ENCODE measurements at places on chromosomes 16 and 17.
A peak's percentile ranks its signal among the peaks of the same experiment; 100 is the strongest.

DNA sequence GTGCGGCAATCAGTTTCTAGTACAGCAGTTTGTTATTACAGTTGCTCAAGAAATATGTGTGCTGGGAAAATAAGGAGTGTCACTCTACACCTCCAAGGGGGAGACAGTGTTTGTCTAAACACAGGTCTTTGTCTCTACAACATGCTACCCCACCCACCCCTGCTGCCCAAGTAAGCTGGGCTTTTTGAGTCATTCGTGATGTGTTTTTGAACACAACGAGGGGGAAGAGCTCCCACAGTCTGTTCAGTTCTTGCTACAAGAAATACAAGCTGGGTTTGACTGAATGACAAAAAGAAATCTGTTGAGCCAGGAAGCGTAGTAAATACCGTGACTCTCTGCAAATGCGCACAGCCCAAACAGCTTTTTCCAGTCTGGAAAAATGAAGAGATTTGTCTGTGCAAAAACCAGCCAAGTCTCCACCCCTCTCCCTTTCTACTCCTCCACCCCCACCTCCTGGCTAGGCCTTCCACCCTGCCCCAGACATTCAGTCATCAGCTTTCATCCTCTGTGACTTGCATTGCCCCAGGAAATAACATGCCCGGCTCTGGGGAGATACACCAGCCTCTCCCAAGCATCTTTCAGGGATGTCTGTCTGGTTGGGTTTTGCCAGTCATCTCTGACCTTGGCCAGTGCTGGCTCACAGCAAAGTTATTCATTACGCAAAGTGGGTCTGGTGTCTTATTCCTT is 25.7 kb downstream of the CHD9 start:
- no peak for DNase-seq

- no peak for DNase-seq
Measured at GRCh38 chr17:35129973-35130351, 8.5 kb downstream of the FNDC8 start.

DNA sequence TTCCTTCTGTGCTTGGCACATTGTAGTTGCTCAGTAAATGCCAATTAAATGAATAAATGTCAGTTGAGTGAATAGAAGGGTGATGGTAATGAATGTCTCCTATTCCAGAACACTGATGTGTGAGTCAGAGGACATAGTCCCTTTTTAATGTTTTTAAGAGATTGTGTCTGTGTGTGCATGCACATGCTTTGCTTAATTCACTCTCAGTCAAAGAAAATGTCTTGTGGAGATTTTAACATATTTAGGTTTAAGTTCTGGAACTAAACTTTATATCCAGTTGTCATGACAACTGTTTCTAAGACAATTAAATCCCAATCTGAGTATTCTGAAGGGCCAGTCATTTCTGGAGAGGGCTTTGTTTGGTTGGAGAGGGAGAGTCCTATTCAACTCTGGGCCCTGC is 255.3 kb upstream of the CDH11 start:
- no peak for DNase-seq

DNA sequence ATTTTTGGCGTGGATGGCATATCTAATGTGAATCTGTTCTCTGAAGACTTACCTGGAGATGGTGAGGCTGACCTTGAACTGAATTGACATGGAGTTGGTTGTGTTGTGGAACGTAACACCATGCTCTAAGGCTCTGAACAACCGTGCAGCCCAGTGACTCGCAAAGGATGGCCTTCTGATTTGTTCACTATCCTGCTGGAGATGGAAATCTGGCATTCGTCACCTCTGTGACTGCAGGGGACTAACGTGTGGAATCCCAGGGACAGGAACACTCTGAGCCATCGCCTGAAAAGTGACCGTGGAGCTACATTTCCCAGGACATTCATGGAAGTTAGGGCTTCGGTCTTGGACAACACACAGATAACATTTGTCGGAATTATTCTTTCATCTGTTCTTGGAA is 61.1 kb downstream of the BANP start:
- DNase-seq: no peak

DNA sequence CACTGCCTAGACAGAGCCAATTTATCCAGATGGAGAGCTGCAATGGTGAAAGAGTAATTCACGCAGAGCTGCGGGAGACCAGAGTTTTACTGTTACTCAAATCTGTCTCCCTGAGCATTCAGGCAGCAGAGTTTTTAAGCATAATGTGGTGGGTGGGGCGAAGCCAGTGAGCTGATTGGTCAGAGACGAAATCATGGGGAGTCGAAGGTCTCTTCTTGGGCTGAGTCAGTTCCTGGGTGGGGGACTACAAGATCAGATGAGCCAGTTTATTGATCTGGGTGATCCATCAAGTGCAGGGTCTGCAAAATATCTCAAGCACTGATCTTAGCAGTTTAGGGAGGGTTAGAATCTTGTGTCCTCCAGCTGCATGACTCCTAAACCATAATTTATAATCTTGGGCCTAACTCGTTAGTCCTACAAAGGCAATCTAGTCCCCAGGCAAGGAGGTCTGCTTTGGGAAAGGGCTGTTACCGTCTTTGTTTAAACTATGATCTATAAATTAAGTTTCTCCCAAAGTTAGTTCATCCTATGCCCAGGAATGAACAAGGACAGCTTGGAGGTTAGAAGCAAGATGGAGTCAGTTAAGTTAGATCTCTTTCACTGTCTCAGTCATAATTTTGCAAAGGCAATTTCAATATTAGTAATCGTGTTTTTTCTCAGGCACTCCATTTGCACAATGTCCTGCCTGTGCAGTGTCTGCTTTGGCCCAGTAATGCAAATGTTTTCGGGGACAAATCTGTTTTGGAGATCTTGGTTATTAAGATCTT is 27.0 kb downstream of the PIGL start:
- DNase-seq: no peak

GRCh38 chr16:74736531-74737157 is 36.0 kb upstream of the MLKL start:
- DNase-seq: no peak

DNA sequence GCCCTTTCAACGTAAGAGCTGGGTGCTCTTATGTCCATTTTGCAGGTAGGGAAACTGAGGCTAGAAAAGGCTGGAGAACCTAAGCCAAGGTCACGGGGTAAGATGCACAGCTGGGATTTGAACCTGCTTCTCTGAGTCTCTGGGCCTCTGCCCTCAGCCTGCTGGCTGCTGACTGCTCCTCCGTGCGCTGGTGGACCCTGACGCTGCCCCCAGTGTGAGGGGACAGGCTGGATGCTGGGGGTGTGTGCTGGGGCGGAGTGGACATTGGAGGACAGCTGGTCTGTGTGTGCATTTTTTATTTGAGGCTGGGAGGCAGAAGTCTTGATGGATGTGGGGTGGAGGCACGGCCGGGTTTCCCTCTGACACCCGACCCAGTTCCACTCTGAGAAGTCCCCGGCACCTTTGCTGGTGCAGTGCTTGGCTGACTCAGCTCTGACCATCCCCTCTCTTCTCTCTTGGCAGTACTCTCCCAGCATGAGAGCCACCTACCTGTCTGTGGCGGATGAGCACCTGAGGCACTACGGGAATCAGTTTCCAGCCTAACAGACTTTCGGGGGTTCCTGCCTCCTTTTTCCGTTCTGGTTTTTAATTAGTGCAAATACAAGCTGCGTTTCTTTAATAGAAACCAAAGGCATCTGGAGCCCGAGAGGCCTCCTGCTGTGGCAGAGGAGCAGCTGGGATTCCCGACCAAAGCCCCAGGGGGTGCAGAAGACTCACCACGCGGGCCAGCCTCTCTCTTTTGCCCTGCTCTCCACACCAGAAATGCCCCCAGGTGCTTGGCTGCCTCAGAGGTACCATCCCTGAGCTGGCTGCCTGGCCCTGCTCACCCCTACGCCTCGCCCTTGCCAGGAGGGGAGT is 14.1 kb upstream of the DNAI2 start:
- DNase-seq: no peak

DNA sequence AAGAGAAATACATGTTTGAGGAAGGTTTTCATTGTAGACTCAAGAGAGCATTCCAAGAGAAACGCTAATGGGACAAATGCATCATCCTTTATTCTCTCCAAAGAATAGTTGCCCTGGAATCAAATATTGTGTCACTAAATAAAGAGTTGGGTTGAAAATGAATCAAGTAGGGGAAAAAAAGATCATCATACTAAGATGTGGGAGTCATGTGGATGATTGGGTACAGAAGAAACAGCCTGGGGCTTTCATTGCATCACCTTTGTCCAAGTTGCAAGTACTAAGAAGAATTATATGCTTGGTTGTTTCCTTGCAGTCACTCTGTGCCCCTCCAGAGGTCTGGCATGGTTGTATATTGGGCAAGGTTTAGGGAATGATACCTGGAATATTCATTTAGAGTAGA is 658.9 kb downstream of the TOX3 start:
- no peak for DNase-seq

DNA sequence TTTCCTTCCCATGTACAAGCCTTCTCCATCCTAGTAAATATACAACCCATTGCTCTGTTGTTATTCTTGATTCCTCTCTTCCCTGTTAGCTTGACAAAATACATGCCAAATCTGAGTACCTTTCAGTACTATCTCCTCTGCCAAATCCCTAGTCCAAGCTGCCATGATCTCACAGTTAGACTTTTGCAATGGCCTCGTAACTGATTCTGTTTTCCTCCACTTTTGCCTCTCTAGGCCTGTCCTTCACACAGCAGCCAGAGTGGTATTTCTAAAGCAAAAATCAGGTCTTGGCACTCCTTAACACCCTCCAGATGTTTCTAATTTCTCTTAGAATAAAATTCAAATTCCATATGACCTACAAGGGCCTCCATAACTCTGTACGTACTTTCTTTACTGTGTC is 153.0 kb upstream of the RBL2 start:
- DNase-seq: no peak

- DNase-seq: no peak
Measured at GRCh38 chr17:30296499-30297080, 4.8 kb upstream of the BLMH start.

DNA sequence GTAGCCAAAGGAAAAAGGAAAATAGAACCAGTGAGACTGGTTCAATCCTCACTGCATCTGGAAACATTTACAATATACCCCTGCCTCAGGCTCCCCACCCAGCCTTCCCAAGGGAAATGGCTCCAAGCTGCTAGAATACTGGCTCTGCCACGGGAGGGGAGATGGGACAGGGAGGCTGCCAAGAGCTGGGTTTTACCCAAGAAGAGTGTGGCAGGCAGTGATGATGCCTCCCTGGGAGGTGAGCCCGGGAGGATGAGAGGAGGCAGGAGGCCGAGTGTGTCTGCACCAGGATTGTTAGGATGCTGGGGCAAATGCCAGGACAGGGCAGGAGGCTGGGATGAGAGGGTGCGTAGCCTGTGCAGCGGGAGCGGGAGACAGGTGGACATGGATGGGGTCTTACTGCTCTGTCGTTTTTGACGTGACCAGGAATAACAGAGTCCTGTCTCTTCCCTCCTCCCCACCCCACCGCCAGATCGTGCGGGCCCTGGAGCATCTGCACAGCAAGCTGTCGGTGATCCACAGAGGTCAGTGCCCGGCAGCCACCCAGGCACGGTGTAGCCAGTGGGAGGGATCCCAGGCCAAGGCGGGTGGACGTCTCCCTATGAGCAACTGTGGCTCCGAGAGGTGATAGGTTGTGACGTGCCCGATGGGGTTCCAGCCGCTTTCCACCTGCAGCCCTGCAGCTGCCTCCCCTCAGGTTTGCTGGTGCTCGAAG is 18.4 kb downstream of the MAP2K3 start:
- DNase-seq: no peak

- peak; percentile 9 for DNase-seq
Measured at GRCh38 chr17:58172369-58173071, 5.7 kb downstream of the OR4D2 start.

- DNase-seq: no peak
Measured at GRCh38 chr16:46743232-46743719, 4.9 kb downstream of the MYLK3 start.
